ENCODE measurements at places on chromosomes 1 and 21.

DNA sequence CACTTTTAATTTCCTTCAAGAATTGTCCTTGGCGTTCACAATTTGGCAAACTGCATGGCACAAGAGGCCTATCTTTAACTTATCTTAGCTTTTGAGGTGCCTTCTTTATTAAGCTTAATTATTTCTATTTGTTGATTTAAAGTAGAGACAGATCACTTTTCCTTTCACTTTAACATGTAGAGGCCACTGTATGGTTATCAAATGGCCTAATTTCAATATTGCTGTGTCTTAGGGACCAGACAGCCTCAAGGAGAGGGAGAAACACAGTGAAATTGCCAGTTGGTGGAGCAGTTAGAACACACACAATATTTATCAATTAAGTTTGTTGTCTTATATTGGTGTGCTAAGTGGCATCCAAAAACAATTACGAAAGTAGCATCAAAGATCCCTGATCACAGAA, 1013.9 kb downstream of the KCNT2 start:
- DNase-seq, result no peak

DNA sequence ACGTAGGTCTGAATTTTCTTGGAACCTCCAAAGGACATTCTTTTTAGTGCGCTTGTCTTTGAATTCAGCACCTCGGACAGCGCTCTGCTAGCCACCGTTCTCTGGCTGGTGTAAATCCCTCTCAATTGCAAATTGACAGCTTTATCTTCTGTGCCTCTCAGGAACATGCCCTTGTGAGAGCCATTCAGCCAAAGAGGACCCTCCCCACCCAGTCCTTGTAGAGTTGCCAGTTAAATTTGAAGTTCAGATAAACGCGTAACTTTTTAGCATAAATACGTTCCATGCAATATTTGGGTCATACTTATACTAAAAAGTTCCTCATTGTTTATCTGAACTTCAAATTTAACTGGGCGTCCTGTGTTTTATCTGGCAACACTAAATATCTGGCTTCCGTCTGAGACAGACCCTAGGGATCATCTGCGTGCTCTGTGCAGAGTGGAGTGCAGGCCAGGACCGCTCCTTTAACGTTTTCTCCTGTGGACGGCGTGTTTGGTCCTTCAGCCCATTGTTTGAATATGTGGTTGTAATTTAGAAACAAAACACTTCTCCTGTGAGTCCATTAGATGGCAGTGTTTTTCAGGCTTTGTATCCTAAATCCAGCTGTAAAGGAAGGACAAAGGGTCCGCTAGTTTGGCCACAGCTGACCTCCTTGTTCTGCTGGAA, 7.0 kb downstream of the KCNAB2 start:
- no peak for DNase-seq

DNA sequence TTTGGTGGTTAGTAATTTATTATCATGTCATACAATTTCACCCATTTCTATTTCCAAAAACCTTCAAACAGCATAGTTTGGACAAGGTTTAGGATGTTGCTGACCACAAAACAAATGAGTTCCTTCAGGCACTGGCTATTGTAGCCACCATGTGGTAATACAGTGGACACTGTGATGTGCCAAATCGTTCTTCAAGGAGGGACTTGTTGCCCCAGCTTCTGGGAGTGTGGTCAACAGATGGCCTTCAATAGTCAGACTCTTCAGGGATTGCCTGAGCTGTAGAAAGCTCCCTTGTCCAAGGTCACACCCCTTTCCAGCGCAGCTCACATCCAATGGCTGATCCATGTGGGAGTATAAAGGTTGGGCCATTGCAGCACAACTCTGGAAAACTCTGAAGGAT, 2.6 kb downstream of the PDE4B start:
- no peak for DNase-seq

- no peak for DNase-seq
These were observed 8.2 kb upstream of the MYOM3 start for GRCh38 chr1:24119859-24120756.

- no peak for DNase-seq
These were observed 18.9 kb downstream of the GPA33 start for GRCh38 chr1:167071286-167071685.

- DNase-seq, result no peak
These were observed 40.1 kb downstream of the SLC9C2 start for GRCh38 chr1:173562813-173563212.

DNA sequence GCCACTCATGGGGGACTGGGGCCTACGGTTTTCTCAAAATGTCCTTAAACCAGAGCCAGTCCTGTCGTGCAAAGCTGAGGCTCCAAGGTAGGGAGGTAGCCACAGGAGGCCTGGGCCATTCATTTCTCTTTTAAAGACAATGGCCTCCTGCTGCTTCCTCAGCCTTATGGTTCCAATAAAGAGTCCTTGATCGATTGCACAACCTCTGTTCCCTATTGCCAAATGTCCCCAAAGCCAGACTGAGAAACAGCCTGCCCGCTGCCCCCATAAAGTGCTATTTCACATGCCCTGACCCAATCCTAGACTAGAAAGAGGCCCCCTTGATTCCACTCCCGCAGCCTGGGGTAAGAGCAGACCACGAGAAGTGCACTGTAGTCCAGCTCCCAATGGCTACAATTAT, 166.7 kb downstream of the CLIC6 start:
- no peak for DNase-seq

DNA sequence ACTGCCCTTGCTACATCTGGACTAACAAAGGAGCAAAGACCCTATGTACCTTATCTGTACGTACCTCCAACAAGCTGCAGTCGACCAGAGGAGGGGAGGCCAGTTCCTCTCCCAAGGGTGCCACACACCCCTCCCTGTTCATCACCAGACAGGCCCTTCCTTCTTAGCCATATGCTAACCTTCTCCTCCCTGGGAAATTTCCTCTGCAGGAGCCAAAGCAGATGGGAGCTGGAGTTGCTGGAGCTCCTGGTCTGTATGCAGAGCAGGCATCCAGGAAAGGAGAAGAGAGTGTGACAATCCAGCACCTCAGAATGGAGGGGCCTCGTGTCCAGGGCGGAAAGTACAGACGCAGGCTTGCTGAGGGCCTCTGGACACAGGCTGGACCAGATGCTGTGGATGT, 48.5 kb downstream of the C8B start:
- no peak for DNase-seq

GRCh38 chr21:33394260-33394659, 9.0 kb upstream of the IFNGR2 start:
- DNase-seq, result no peak

DNA sequence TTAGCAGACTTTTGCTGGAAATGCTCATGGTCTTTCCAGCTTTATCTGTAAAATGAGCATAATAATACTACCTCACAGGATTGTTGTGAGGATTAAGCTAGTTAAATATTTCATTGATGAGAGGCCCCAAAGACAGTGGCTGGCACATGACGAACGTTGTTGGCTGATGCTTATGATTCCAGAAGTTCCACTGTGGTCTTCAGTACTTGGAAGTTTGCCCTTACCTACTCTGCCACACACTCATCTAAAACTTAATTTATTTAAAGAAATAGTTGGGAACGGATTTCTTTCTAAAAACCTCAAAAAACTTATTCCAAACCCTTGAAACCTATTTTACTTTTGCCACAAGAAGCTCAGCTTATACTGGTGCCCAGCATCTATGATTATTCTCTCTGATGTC, 170.7 kb downstream of the DHRS3 start:
- no peak for DNase-seq

DNA sequence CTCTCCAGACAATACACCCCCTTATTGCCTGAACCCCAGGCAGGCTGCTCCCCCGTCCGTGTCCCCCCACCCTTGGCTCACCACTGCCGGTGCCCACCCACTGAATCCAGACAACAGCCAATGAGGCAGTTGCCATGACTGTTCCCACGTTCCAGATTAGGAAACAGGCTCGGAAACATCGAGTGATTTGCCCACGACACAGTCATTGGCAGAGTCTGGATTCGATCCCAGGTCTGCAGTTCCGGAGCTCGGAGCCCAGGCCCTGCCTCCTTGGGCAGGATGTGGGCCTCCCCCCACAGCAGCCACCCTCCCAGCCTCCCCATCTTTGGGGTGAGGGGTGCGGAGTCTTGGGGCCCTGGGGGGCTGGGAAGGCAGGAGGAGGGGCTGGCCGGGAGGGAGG, 20.3 kb upstream of the CLSTN1 start:
- no peak for DNase-seq

DNA sequence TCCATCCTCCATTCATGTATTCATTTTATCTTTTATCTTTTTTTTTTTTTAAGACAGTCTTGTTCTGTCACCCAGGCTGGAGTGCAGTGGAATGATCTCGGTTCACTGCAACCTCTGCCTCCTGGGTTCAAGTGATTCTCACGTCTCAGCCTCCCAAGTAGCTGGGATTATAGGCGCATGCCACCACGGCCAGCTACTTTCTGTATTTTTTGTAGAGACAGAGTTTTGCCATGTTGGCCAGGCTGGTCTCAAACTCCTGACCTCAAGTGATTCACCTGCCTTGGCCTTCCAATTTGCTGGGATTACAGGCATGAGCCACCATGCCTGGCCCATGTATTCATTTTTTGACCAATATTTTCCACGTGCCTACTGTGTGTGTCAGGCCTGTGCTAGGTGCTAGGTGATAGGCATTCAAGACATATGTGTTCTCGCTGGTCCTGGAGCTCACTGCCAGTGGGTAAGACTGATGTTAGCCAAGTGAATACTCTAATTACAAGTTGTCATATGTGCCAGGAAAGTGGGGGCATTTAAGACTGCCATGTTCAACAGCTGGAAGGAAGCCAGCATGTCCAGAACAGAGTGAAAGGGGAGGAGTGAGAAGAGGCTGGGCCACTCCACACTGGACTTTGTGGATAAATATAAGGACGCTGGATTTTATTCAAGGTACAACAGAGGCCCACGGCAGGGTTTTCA, 5.3 kb upstream of the CELSR2 start:
- no peak for DNase-seq

DNA sequence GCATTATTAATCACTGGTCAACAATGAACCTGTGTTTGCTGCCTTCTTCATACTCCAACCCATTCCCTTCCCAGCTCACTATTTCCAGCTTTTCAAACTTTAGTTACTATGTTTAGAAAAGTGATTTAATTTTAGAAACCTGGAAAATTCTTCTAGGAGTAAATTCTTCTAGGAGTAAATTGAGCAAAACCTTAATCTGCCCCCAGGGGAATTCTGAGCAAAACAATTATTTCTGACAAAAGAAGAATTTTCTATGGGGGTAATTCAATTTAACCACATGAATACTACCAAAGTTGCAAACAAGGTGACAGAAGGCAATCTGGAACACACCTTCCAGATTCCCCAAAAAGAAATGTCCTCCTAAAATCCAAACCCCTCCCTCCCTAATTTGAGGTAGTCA, 1.8 kb downstream of the LUZP1 start:
- DNase-seq, result no peak

DNA sequence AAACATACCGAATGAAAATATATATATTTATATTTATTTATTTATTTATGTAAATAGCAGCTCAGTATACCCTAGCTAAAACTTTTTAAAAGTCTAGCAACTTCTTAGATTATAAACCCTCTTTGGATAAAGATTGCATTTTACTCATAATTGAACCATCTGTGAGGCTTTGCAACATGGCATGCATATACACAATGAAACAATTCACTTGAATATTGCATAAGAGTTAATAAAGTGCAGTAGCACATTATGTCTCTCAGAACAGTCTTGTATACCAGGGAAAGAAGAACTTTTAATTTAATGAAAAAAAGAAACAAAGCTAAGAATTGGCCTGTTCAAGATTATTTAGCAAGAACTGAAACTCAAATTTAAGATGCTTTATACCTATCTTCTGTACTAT, 1363.9 kb upstream of the ADGRL2 start:
- DNase-seq, result no peak

- DNase-seq, result no peak
These were observed 738.8 kb downstream of the PTPRU start for GRCh38 chr1:29975036-29975694.

GRCh38 chr1:40877698-40878097, 15.5 kb upstream of the CITED4 start:
- no peak for DNase-seq

GRCh38 chr1:216448011-216448510, 24.8 kb upstream of the USH2A start:
- DNase-seq, result no peak

DNA sequence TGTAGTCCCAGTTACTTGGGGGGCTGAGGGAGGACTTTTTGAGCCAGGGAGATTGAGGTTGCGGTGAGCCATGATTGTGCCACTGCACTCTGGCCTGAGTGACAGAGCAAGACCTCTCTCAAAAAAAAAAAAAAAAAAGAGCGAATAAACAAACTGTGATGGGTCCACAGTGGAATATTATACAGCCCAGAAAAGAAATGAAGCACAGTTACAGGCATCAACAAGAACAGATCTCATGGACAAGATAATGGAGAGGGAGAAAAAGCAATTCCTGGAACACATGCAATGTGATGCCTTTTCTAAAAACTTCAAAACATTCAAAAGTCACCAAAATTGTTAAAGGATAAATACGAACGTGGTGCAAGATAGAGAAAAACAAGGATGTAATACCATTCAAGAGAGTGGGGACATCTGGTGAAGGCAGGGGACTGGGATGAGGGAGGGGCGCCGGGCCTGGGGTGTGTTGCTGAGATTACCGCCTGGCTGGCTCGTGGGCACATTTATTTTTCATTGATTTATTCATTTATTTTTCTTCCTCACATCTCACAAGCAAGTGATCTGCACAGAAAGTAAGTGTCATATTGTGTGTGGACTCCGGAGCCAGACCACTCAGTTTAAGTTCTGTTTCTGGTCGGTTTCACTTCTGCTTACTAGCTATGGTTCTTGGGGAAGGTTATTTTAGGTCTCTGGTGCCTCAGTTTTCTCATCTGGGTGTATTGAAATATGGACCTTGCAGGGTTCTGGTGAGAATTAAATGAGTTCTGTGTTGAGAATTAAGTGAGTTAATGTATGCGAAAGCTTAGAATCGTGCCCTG, 30.1 kb downstream of the ABCG1 start:
- no peak for DNase-seq

DNA sequence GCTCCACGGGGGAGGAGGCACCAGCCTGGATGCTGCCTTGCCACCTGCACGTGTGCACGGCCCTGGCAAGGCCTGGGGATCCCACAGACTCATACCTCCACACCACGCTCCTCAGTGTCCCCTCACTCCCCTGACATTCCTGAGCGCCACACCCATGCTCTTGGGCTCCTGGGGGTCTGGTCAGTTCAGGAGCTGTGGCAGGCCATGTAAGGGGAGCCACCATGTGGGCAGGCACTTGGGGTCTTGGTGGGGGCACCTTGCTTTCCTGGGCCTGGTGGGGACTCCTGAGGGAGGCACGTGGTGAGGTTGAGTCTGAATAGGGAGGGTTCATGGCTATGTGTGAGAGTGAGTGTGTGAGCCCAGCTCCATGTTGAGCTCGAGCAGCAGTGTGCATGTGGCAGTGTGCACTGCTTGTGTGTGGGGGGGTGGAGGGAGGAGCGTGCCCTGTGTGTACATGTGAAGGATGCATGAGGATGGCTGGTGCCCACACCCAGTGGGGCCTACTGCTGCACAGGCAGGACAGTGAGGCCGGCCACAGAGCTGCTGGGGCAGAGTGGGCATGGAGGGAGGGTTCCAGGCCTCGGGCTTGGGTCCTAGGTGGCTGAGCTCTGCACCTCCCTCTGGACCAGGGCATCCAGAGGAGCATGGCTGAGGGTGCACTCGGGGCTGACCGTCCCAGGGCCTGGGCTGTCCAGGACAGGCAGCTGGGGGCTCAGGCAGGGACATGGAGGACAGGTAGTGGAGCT, 1.6 kb downstream of the GJC2 start:
- no peak for DNase-seq

- no peak for DNase-seq
These were observed 1.1 kb downstream of the TNFRSF4 start for GRCh38 chr1:1212780-1213344.
